Activated T-cell treated with anti-CD3 and anti-CD28 coated beads, Interleukin-2, amount 50 U/mL, for 72 hours (primary cell): ENCODE measurements at places on chromosomes 5 and 9.
A peak's percentile ranks its signal among the peaks of the same experiment; 100 is the strongest.

DNA sequence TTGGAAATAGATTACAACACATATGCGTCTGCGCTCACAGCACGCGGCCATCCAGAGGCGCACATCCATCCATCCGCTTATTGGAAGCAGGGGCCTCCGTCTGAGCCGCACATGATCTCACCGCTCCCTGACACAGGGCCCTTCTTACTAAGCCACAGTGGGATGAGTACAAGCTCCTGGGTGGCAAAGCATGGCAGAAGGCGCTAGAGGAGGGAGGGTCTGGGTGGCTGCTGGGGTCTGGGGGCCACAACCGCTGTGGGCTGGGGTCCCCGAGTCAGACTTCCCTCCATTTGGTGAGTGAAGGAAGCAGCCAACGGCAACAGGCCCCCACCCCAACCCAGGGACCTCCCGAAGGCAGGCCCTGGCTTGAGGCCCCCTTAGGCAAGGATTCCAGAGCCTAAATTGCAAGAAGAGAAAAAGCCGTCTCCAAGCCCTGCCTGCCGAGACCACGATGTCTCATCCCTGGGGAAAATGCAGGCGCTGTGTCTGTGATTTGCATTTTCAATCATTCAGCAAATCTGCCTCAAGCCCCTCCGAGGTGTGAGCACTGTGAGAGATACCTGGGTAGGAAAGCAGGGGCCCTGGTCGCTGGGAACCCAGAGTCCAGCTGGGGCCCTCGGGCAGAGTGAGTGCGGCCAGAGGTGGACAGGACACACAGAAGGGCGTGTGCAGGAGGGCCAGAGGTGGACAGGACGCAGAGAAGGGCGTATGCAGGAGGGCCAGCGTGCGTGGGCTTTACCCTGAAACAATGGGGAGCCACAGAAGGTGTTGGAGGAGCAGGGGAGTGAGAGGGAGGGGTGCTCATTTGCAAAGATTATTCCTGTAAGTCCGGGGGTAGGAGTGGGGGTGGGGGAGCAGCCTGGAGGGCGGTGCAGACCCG, 135.7 kb downstream of the OLFM1 start:
- H3K4me3 ChIP-seq = no peak overlapping the region
- H3K36me3 ChIP-seq = no peaks in the 10 kb centered on the region
- H3K27ac ChIP-seq = no peak overlapping the region
- DNase-seq = no peak

GRCh38 chr5:157599565-157599964, 24.0 kb upstream of the ADAM19 start:
- no peaks in the 10 kb centered on the region for H3K36me3 ChIP-seq
- peak overlapping the region; percentile 13 for H3K4me3 ChIP-seq
- H3K27ac ChIP-seq = peak overlapping the region; percentile 88
- no peak for DNase-seq
- H3K4me1 ChIP-seq = peaks cover 100% of the 10 kb centered on the region
- H3K27me3 ChIP-seq = no peaks in the 10 kb centered on the region

DNA sequence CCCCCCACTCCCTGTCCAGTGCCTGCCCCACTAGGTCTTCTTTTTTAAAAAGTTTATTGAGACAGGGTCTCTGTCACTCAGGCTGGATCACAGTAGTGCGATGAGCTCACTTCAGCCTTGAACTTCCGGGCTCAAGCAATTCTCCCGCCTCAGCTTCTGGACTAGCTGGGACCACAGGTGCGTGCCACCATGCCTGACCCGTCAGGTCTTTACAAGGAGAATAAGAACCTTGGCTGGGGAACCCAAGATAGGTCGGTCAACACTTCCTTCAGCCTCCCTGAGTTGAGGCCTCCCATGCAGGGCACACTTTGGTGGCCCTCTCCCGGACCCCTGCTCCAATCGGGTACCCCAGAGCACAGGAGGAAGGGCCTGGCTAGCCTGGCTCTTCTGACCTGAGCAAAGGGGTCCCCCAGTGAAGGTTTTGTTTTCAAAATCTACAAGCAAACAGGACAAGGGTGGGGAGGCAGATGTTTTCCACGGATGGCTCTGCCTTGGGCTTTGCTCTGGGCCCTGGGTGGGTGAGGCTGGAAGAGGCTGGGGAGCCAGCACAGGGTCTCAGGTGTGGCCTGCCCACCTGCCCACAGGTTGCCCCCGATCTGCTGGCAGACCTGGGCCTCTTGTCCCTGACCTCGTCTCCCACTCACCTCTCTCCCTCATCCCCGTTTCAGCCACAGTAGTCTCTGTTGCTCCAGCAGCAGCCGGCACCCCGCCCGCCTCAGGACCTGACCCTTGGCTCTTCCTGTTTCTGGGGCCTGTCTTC, 108.7 kb upstream of the PHYKPL start:
- no peaks in the 10 kb centered on the region for H3K36me3 ChIP-seq
- H3K4me3 ChIP-seq = no peak overlapping the region
- peaks cover 5% of the 10 kb centered on the region for H3K27me3 ChIP-seq
- no peaks in the 10 kb centered on the region for H3K4me1 ChIP-seq

- no peak overlapping the region for H3K4me3 ChIP-seq
- H3K27ac ChIP-seq = peak overlapping the region; percentile 89
- DNase-seq = no peak
- peaks cover 27% of the 10 kb centered on the region for H3K36me3 ChIP-seq
- peaks cover 55% of the 10 kb centered on the region for H3K4me1 ChIP-seq
These were observed 84.6 kb downstream of the USP20 start for GRCh38 chr9:129919841-129920240.

GRCh38 chr5:143835251-143835650, 23.3 kb downstream of the HMHB1 start:
- DNase-seq = no peak
- H3K4me1 ChIP-seq = no peaks in the 10 kb centered on the region
- H3K36me3 ChIP-seq = no peaks in the 10 kb centered on the region
- H3K27ac ChIP-seq = no peak overlapping the region
- H3K27me3 ChIP-seq = no peaks in the 10 kb centered on the region
- no peak overlapping the region for H3K4me3 ChIP-seq

DNA sequence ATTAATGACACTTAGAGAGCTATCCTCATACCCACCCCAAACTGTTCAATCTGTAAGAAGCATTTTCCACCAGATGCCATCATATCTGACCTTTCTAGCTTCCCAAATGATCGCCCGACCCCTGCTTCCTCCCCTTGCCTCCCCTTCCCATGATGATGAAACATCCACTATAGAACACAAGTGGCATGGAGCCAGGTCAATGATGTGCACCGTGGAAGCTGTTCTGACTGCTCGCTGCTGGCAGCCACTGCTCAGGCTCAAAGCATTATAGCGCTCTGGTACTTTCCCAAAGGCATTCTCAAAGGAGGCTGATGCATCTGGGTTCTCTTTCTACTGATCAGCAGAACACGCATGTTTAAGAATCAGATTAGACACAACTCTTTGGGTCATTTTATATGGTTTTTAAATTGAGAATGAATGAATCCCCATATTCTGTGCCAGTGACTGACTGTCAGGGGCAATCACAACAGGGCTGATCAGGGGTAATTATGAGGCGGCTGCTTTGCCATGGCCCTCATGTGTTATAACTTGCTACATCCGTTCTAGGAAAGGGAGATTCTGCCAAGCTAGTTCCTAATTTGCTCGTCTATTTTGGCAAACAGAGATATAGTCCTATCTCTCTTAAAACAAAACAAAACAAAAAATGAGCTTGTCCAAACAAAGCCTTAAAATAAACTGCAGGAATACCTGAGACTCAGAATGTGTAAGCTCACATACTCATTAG, 343.7 kb downstream of the ENC1 start:
- H3K4me3 ChIP-seq = no peak overlapping the region
- no peaks in the 10 kb centered on the region for H3K36me3 ChIP-seq
- no peak overlapping the region for H3K27ac ChIP-seq
- H3K4me1 ChIP-seq = no peaks in the 10 kb centered on the region

DNA sequence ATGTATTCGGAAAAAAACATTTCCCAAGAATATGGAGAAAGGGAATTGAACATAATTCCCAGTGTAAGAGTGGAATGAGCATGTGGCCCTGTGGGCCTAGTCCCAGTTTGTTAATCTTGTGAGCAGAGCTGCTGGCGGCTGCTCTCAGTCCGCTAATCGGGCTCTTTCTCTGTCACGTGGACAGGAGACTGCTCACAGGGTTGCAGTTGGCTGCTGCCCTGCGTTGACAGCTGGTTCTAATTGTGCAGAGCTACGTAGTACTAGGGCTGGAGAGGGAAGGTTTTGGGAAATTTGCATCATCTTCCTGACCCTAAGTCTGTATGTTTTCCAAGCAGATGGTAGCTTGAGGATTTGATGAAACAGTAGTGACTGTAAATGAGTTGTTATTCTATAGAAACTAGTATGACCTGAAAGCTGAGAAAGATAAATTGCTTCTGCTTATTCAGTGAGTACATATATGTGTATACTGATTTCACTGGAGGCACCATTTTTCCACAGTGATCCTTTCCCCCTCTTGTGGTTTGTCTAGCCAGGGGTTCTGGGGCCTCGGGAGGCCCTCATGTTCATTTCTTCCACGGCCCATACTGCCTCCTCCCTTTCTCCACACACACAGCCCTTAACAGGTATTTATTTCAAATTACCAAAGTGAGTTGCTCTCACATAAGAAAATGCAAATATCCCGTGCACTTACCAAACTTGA, 100.6 kb downstream of the ANGPTL2 start:
- no peak for DNase-seq
- no peak overlapping the region for H3K27ac ChIP-seq
- no peaks in the 10 kb centered on the region for H3K4me1 ChIP-seq

- H3K27ac ChIP-seq = no peak overlapping the region
- no peak for DNase-seq
- peaks cover 14% of the 10 kb centered on the region for H3K27me3 ChIP-seq
- H3K4me1 ChIP-seq = peaks cover 15% of the 10 kb centered on the region
- no peak overlapping the region for H3K4me3 ChIP-seq
These were observed 20.8 kb downstream of the ENHO start for GRCh38 chr9:34501889-34502425.

DNA sequence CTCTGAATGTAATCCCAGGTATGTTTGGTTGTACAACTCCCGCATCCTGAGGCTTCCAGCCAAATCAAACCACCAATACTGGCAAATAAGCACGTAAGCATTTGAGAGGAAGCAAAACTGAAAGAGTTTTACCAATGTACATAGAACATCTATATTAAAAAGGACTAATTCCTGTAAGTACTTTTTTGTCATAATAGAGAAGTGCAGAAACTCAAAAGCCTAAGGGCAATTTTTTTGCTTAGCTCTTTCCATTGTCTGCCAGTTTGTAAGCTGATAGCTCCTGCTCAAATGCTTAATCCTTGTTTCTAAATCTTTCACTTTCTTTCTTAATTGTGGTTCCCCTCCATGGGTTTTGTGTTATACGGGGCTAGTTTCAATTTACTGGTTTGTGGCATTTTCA, 1151.8 kb downstream of the CDH12 start:
- no peak overlapping the region for H3K27ac ChIP-seq
- H3K27me3 ChIP-seq = no peaks in the 10 kb centered on the region
- no peak for DNase-seq
- no peak overlapping the region for H3K4me3 ChIP-seq
- H3K4me1 ChIP-seq = no peaks in the 10 kb centered on the region
- peaks cover 2% of the 10 kb centered on the region for H3K36me3 ChIP-seq

DNA sequence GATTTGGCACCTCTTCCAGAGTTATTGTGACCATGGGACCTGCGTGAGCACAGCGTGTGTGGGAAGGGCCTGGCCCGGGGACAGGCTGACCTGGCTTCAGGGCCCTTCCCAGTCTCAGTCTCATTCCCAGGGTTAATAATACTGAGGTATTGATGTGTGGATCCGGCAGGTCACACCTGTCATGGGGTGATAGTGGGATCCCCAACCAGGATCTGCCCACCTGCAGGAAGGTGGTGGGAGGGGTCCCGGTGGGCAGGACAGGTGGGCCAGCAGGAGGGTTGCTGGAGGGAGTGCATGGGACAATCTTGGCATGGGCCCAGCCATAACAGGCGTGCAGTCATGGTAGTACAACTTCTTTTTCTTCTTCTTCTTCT, 55.4 kb downstream of the COL15A1 start:
- DNase-seq = no peak
- no peak overlapping the region for H3K27ac ChIP-seq
- H3K36me3 ChIP-seq = no peaks in the 10 kb centered on the region
- peaks cover 11% of the 10 kb centered on the region for H3K27me3 ChIP-seq
- H3K4me3 ChIP-seq = no peak overlapping the region

DNA sequence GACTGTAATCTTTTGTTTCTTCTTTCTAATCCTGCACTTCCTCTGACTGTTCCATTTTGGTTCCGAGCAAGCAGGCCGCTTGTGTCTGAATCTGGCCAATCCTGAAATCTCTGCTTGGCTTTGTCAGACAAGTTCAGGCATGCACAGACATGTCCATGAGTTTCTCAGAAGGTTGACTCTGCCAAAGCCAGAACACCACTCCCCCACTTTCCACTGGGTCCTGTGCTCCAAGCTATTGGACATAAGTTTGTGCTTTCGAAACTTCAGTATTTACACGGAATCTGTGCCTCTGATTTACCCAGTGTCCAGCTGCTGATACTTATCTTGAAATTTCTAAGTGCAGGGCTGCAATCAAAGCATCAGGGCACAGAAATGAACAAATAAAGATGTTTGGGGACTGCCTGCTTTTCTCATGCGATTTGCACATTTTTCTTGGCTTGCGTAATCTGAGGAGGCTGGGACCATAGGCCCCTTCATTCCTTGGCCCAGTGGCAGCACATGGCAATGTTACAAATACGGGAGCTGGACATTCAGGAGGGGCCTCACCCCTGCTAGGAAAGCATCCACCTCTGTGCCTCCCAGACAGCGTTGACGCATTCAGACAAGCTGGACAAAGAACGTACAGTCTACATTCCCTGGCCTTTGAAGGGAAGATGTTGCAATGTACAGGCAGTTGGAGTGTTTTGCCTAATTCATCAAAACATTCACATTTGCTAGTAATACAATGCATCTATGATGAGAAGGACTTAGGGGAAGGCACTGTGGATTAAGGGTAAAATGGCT, 209.2 kb upstream of the PAPPA start:
- no peaks in the 10 kb centered on the region for H3K27me3 ChIP-seq
- peak overlapping the region; percentile 55 for H3K27ac ChIP-seq
- DNase-seq = no peak
- H3K4me1 ChIP-seq = no peaks in the 10 kb centered on the region
- no peaks in the 10 kb centered on the region for H3K36me3 ChIP-seq
- no peak overlapping the region for H3K4me3 ChIP-seq

DNA sequence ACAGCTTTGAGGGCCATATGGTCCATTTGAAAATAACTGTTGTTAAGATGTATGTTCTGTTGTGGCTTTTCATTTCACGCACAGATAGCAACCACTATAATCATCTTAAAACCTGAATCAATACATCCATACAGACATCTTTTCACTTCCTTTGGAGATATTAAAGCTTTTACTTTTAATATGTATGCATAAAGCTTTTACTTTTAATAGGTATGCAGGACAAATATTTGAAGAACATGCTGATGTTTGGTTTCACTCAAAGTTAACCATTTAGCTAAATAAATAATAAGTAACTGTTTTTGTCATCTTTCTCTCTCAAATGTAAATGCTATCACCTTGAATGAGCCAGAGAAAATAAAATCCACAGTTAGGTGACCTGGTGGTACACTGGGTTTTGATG, 108.6 kb downstream of the OXCT1 start:
- peaks cover 22% of the 10 kb centered on the region for H3K36me3 ChIP-seq
- no peak overlapping the region for H3K27ac ChIP-seq
- peaks cover 16% of the 10 kb centered on the region for H3K4me1 ChIP-seq
- no peak overlapping the region for H3K4me3 ChIP-seq
- no peak for DNase-seq
- H3K27me3 ChIP-seq = no peaks in the 10 kb centered on the region
